ENCODE measurements at places on chromosomes 2 and 18. TPM values are rescaled to one million over a fixed set of nuclear protein-coding genes. Genes with fewer than 3 reads are reported as not detected.

DNA sequence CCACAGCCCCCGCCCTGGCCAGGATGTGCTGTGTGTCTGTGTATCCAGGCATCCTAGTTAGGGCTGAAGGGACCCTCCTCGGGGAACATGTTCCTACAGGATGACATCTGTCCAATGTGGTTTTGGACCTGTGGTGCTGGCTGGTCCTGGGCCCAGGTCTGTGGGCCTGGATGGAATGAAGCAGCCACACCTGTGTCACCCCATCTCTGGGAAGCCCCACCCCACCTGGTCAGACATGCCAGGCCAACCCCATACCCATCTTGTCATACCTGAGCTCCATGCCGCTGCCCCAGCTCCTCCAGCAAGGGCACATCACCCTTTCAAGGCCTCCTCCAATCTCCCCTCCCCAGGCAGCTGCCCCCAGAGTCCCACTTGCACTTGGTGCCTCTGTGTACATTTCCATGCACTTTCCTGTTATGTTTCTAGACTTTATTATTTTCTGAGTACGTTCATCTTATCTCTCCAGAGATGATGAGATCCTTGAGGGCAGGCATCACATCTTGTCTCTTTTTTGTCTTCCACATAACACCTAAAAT lies 24.1 kb upstream of the PLB1 start:
- H3K27ac ChIP-seq: no peak overlapping the region
- H3K4me1 ChIP-seq: peaks cover 4% of the 10 kb centered on the region

The HYCC2 gene
- 19.1 TPM for total RNA-seq

GRCh38 chr2:892401-892800 lies 58.2 kb upstream of the SNTG2 start:
- no peak for DNase-seq
- H3K36me3 ChIP-seq: no peaks in the 10 kb centered on the region
- no peak overlapping the region for H3K27ac ChIP-seq
- peaks cover 9% of the 10 kb centered on the region for H3K4me1 ChIP-seq

- peaks cover 50% of the 10 kb centered on the region for H3K4me1 ChIP-seq
- H3K4me3 ChIP-seq: no peak overlapping the region
- H3K27me3 ChIP-seq: no peaks in the 10 kb centered on the region
- no peaks in the 10 kb centered on the region for H3K36me3 ChIP-seq
Observed at GRCh38 chr2:85797921-85798320, 44.1 kb downstream of the ATOH8 start.

The NPHP1 gene
- 5.1 TPM for total RNA-seq

The TMEM150A gene
- 15.2 TPM for total RNA-seq

DNA sequence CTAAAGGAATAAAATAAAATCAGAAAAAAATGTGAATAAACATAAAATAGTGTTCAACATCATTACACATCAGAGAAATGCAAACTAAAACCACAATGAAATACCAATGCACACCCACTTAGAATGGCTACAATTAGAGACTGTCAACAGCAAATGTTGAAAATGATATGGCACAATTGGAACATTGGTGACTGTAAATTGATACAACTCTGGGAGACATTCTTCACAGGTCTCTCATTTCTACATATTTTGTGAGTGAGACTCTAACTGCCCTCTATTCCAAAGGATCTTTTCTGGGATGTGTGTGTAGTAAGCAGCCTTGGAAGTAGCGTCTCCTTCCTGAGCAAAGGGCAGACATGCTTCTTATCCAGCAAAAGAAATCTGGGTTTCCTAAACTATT lies 323.0 kb downstream of the FBXO15 start:
- peaks cover 31% of the 10 kb centered on the region for H3K27me3 ChIP-seq
- H3K27ac ChIP-seq: no peak overlapping the region
- no peak overlapping the region for H3K4me3 ChIP-seq
- H3K4me1 ChIP-seq: no peaks in the 10 kb centered on the region
- H3K36me3 ChIP-seq: no peaks in the 10 kb centered on the region
- DNase-seq: no peak

DNA sequence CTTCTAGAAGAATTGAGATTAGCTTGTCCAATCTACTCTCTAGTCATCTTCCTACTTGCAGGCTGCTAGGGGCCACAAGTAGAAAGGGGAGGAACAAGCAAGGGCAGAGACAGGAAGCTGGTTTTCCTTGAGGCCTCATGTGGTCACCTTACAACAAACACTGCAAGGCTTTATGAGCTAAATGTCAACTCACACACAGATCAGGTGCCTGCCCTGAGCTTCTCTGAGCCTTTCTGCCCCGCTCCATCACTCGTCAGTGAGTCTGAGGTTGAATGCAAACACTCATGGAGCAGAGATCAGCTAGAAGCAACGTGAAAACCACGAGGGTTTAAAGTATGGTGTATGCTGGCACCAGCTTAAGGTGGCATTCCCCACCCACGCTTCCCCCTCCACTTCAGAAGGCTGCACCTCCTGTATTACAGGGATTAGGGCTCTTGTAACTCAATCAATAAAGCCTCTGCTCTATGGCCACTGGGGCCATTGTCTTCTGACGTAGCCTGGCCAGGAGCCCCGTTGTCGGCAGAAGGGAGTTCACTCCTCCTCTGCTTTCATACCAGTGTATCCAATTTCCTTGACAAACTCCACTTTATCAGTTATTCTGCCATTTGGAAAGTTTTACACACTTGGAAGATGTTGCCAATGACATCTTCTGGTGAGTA lies 5.4 kb upstream of the CRYGC start:
- no peaks in the 10 kb centered on the region for H3K27me3 ChIP-seq
- H3K36me3 ChIP-seq: no peaks in the 10 kb centered on the region
- no peak overlapping the region for H3K4me3 ChIP-seq
- no peak for DNase-seq

DNA sequence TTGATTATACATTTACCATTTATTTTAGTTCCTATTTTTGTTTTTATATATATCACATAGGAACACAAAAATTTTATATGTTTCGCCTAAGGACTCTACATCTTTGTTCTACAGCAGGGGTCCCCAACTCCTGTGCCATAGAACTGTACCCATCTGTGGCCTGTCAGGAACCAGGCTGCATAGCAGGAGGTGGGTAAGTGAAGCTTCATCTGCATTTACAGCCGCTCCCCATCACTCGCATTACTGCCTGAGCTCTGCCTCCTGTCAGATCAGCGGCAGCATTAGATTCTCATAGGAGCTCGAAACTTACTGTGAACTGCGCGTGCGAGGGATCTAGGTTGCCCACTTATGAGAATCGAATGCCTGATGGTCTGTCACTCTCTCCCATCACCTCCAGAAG lies 25.3 kb downstream of the TRAK2 start:
- H3K27ac ChIP-seq: no peak overlapping the region
- H3K4me1 ChIP-seq: peaks cover 4% of the 10 kb centered on the region
- H3K27me3 ChIP-seq: no peaks in the 10 kb centered on the region

The TXNDC2 gene
- 0.29 TPM for total RNA-seq

- DNase-seq: no peak
- H3K36me3 ChIP-seq: no peaks in the 10 kb centered on the region
- H3K4me3 ChIP-seq: no peak overlapping the region
- no peaks in the 10 kb centered on the region for H3K4me1 ChIP-seq
- no peak overlapping the region for H3K27ac ChIP-seq
Observed at GRCh38 chr2:67674668-67675067, 277.5 kb downstream of the ETAA1 start.

- peaks cover 11% of the 10 kb centered on the region for H3K4me1 ChIP-seq
- H3K27ac ChIP-seq: no peak overlapping the region
- peaks cover 7% of the 10 kb centered on the region for H3K27me3 ChIP-seq
- H3K4me3 ChIP-seq: no peak overlapping the region
Observed at GRCh38 chr2:238924032-238924431, 76.1 kb downstream of the TWIST2 start.
